SW480 (cell line): ENCODE measurements at places on chromosomes 2 and 18.

- no peak for DNase-seq
Observed at GRCh38 chr2:167863377-167863776, 384.0 kb downstream of the STK39 start.

- no peak for DNase-seq
Observed at GRCh38 chr2:70304498-70304897, 2.6 kb upstream of the FAM136A start.

DNA sequence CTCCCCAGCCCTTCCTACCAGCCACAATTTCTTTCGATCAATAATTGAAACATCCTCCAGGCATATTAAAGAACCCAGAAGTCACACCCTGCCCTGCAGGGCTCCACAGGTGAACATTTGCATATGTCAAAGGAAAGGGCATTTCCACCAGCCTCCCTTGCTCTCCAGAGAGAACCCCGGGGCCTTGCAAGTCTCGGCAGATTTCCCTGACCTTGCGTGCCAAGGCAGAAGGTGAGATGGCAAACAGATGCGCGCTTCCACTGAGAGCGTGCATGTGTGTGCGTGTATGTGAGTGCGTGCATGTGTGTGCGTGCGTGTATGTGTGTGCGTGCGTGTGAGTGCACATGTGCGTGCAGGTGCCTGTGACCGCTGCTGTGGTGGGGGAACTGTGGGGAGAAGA, 120.3 kb downstream of the INO80D start:
- DNase-seq, result no peak

- DNase-seq, result peak; percentile 42
Observed at GRCh38 chr2:85266146-85267041, 61.4 kb downstream of the TGOLN2 start.

DNA sequence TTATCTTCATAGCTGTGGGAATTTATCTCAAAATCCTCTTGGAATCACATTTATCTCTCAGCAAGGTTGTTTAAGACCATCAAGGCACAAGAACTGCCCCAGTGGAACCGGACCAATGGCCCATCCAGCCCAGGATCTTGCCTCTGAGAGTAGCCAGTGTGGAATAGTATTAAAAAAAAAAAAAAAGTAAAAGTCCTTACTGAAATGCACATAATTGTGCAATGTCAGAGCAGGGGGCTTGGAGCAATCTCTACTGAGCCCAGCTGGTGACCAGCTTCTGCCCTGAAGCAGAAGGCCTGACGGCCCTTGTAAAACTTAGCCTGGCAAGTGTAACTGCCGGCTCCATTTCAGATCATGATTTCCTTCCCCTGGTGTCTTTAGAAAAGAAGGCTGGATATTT, 355.6 kb upstream of the PIK3C3 start:
- DNase-seq, result no peak

DNA sequence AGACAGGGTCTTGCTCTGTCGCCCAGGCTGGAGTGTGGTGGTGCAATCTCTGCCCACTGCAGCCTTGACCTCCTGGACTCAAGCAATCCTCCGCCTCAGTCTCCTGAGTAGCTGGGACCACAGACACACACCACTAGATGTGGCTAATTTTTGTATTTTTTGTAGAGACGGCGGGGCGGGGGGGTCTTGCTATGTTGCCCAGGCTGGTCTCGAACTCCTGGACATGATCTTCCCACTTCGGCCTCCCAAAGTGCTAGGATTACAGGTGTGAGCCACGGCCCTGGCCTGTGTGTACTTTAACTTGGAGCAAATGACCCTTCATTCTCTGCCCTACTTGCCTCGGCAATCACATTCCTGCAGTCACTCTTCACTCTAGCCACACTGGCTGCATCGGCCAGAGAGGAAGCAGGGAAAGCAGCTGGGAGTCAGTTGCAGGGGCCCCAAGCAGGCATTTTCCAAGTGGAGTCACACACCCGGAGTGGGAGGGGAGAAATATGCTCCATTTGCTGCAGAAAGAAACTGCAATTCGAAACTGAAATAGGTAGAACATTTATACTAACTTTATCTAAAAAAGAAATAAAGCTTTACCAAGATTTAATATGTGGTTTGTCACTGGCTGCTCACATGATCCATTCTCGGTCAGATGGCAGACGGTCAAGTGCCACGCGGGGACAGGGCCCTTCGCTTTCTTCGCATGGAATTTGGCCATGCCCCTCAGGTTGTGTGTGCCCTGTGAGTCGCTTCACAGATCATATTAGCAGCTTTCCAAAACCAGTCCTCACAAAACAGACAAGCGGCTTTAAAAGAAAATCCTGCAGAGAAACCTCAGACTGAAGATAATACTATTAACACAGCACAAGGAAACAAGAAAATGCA, 37.1 kb downstream of the FAM161A start:
- DNase-seq, result no peak

DNA sequence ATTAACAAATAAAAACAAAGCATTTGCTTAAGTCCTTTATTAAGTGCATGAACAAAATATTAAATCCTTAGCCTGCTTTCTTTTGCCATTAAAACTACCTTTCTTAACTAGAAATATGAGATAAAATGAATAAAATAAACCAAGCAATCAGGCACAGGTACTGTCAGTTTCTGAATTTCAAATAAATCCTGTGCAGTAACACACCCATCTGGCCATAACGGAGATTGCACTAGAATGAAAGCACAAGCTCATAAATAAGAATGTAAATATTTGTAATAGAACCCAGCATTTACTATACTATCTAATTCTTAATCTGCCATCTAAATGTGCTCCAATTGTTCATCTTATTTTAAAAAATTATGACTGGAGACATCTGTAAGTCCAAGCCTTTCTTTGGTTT, 31.9 kb downstream of the PRKRA start:
- peak; percentile 26 for DNase-seq

DNA sequence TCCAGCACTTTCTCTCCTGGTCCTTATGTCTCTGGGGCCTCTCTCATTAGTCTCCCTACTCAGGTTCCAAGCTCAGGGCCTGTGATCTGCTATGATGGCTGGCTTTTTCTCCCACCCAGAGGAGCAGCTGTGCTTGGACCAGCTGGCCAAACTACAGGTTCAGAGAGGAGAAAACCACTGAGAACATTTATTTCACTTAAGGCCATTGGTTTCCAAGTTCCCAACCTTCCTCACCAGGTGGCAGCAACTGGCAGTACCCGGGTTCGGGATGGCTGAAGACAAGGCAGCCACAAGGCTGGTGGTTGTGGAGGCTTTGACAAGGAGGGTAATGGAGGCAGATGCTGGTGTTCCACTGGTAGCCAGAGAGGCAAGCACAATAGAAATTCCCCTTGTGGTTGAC, 29.9 kb upstream of the SELENOI start:
- no peak for DNase-seq
